Osteoblast (primary cell): ENCODE measurements at places on chromosomes 1 and 21. TPM values are rescaled to one million over a fixed set of nuclear protein-coding genes. Genes with fewer than 3 reads are reported as not detected.

MRPL55 gene
- 34.5 and 51.4 TPM in 2 replicates for total RNA-seq

OR10J1 gene
- total RNA-seq = not detected in 2 replicates

GRCh38 chr1:226626577-226626956, 78.0 kb downstream of the STUM start:
- peak; percentile 95 for DNase-seq

GBP2 gene
- total RNA-seq = 43.3 and 55.0 TPM in 2 replicates

- DNase-seq = no peak
Observed at GRCh38 chr1:156259805-156260204, 11.9 kb upstream of the PAQR6 start.

CFHR3 gene
- total RNA-seq = 0.36 TPM in 1 of 2 replicates, not detected in the other

DNA sequence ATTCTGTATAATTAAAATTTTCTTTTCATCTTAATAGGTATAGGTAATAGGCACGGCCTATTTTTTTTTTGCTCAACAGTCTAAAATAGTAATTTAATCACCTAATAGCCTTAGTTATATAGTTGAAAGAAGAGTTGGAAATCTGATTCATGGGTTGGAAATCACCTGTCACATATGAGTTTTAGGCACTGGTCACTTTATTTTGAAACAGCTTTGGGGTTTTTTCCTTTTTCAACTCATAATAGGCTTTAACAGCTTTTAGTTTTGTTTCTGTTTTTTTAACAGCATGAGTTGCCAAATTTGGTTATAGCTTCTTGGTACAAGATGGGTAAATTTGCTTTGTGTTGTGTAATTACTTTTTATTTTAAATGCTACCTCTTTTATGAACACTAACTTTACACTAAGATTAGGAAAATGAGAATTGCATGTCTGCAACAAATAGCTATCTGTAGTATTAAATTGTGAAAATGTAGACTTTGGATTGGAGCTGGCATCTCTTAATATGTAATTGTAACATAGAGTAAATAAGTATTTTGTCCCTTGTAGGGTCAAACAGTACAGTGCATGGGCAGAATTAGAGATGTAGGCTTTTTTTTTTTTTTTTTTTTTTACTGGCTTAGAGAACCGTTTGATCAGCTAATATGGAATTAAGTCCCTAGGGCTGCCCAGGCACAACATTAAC, 109.8 kb downstream of the OSBPL9 start:
- DNase-seq = no peak

DNA sequence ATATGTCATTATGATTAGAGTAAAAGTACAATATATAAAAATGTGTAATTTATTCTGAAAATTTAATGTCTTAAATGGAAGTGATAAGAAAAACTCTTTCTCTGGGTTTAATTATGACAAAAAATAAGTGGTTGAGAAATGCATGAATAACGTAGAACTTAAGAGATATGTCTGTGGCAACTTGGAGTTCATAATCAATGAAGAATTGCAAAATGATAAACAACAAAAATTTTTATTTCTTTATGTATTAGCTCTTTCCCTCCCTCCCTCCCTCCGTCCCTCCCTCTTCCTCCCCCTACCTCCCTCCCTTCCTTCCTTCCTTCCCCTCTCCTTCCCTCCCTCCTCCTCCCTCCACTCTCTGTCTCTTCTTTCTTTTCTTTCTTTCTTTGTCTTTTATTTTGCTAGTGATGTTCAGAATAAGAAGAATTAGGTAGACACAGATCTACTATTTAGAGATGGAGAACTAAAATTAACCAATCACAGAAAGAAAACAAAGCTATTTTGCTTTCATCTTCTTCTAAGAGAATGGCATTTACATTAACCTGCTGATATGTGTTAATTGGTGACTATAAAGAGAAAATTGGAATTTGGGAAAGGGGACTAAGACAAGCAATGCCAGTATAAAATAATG, 96.3 kb upstream of the PDC start:
- no peak for DNase-seq

SPAG17 gene
- 0.59 and 3.3 TPM in 2 replicates for total RNA-seq

SH3D21 gene
- 1.8 and 2.2 TPM in 2 replicates for total RNA-seq

GRCh38 chr1:157585984-157586383, 11.9 kb downstream of the FCRL4 start:
- DNase-seq = no peak

DNA sequence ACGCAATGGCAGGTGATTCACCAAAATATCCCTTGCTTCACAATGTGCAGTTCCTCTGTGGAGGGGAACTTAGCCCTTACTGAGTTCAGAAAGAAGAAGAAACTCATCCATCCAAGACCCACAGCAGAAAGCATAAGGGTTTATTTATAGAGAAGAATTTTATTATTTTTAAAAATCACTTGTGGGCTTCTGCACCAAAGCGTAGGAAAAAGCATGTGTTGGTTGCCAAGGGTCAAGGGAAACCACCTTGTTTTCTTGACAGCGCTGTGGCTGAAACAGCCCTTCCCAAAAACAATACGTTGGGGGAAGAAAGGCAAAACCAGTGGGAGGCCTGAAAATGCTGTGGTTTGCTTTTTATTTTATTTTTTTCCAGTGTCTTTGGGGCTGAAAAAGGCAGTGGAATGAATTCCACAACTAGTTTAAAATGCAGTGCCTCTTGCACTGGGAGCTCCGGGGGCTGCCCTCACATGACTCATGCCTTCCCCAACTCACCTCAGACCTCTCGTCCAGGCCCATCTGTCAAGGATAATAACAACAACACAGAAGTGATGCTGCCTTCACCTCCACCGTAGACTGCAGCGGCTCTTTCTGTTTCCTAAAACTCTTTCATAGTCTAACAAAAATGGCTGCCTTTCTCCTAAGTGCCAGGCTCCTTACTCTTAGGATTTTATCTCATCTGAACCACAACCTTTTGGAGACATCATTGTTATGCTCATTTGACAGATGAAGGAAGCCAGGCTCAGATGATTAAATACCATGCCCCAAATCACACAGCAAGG, 224.2 kb upstream of the JUN start:
- DNase-seq = no peak

ORC1 gene
- 0.72 and 1.2 TPM in 2 replicates for total RNA-seq

KLHDC7A gene
- total RNA-seq = not detected in 2 replicates

TAF5L gene
- total RNA-seq = 13.4 and 14.4 TPM in 2 replicates

- no peak for DNase-seq
Observed at GRCh38 chr1:41878911-41879310, 39.8 kb downstream of the HIVEP3 start.

DNA sequence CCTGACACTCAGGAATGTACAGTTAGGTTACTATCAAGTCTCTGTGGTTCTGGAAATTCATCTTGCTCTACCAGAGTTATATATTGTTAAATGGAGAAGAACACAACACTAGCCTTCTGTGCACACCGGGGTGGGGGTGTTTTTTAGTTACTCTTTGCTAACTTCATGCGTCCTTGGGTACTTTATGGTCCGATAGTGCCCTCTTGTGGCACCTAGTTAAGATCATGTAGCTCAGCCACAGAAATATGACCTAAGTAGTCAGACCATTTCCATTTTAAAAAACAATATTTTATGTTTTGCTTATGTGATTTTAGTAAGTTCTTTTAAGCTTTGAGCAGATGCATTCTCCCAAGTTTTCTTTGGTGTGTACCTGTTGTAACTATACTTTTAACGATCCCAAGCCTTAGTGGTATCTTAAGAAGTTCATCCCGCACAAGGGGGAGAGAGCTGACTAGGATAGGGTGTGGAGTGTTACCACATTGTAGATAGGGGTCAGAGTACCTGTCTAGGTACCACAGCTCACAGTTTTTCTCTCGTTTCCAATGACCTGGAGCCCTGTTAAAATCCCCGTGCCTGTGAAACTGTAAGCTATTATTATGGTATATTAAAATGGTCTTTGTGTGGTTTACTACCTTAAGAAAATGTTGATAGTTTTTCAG, 20.6 kb upstream of the SH3D21 start:
- peak; percentile 95 for DNase-seq

- no peak for DNase-seq
Observed at GRCh38 chr1:224753491-224753890, 137.4 kb downstream of the CNIH3 start.

CFAP141 gene
- total RNA-seq = not detected in 2 replicates

DNA sequence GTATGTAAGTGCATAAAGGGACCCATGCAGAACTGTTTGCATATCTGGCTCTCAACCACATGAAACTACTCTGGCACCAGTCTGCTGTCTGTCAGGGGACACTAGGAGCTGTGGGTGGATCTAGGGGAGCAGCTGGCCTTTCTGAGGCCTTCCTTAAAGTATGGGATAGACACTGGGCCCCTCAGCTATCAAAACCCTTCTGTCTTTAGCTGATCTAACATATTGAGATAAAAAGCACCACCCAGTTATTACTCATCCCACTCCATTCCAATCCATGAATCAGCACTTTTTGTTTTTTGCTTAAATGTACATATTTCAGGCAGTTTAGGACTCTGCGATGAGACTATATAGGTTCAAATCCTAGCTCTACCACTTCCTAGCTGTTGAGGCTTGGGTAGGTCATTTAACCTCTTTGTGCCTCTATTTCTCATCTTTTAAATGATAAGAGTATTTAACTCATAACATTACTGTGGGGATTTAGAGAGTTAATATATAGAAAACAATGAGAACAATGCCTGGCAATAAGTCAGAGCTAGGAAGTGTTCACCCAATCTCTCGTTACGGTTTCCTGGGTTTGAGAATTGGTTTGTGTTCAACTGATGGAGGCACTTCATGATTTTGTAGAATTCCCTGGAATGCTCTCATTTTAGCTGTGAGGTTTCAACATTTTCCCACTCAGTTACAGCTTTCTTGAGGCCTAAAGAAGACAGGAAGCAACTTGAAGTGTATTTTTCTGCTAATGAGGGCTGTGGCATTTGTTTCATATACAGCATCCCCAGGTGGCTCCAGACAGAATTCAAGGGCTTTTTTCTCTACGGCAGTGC, 68.9 kb downstream of the LRIG2 start:
- no peak for DNase-seq

GRCh38 chr1:109814993-109815786, 51.5 kb upstream of the EPS8L3 start:
- no peak for DNase-seq

KLHDC9 gene
- total RNA-seq = 1.4 and 1.5 TPM in 2 replicates

GRCh38 chr21:35367553-35367952, 318.5 kb upstream of the RUNX1 start:
- no peak for DNase-seq

FCRL3 gene
- not detected in 2 replicates for total RNA-seq

GRCh38 chr1:204033306-204033705, 39.6 kb upstream of the SOX13 start:
- DNase-seq = no peak

DNALI1 gene
- total RNA-seq = 6.5 and 7.2 TPM in 2 replicates
